ENCODE measurements at places on chromosomes 7 and 10.

GRCh38 chr7:28487487-28487886 is 75.2 kb downstream of the CREB5 start:
- no peak for DNase-seq

DNA sequence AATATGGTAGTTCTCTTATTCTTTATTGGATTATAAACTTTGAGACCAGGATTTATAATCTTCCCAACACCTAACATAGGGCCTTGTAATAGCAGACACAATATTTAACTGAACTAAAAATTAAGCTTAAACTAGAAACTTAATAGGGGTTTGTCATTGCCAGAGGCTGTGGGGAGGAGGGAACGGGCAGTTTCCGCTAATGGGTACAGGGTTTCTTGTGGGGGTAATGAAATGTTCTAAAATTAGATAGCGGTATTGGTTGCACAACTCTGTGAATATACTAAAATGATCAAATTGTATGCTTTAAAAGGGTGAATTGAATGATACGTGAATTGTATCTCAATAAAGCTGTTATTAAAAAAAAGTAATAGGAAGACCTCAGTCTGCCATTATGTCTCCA is 45.4 kb downstream of the NT5C2 start:
- no peak for DNase-seq

DNA sequence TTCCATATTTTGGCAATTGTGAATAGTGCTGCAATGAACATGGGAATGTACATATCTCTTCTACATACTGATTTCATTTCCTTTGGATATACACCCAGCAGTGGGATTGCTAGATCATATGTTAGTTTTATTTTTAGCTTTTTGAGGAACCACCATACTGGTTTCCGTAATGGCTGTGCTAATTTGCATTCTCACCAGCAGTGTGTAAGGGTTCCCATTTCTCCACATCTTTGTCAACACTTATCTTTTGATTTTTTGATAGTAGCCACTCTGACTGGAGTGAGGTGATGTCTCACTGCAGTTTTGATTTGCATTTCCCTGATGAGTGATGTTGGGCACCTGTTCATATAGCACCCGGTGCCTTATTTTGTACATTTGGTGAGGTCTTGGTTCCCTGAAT is 519.6 kb downstream of the REEP3 start:
- no peak for DNase-seq

DNA sequence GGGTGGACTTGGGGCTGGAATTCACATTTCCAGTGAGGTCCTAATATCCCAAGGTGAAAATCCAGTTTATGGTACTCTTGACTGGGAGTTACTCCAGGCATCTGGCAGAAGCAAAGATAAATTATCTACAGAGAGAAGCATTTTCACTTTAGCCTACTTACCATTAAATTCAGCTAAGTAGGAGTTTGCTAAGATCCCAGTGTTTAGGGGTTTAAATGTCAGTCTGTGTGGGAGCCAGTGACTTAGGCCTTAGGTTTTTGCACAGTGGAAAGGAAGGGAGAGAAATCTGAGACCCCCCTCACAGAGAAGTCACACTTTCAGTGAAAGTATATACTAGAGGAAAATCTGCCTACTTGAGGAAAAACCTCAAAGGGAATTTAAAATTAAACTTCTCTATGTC is 134.2 kb downstream of the IQUB start:
- no peak for DNase-seq

DNA sequence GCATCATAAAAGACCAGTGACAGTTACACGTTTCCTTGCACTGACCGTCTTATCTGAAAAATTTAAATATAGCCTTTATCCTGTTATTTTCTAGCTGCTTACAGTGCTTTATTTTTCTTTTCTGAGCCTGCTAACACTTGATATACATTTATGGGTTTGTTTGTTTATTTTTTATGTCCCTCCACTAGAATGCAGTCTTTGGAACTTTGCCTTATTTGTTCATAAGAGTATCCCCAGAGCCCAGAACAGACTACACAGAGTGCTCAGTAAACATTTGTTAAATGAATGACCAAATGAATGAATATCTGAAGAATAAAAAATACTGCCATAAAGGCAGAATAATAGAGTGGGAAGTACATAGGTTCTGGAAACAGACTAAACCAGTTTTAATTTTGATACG is 202.3 kb upstream of the LRRN3 start:
- no peak for DNase-seq

DNA sequence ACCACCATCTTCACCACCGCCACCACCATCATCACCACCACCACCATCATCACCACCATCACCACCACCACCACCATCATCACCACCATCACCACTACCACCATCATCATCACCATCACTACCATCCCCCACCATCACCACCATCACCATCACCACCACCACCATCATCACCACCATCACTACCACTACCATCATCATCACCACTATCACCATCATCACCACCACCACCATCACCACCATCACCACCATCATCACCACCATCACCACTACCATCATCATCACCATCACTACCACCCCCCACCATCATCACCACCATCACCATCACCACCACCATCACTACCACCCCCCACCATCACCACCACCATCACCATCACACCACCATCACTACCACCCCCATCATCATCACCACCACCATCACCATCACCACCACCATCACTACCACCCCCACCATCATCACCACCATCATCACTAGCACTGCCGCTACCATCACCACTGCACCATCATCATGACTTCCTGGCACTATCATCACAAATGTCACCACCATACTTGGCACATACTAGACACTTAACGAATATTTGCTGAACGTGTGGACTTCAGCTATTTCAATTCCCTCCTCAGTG is 25.3 kb upstream of the FZD8 start:
- no peak for DNase-seq

- no peak for DNase-seq
Measured at GRCh38 chr7:141201145-141201885, 127.5 kb downstream of the TMEM178B start.

- no peak for DNase-seq
Measured at GRCh38 chr7:7323921-7324320, 141.6 kb downstream of the C1GALT1 start.

DNA sequence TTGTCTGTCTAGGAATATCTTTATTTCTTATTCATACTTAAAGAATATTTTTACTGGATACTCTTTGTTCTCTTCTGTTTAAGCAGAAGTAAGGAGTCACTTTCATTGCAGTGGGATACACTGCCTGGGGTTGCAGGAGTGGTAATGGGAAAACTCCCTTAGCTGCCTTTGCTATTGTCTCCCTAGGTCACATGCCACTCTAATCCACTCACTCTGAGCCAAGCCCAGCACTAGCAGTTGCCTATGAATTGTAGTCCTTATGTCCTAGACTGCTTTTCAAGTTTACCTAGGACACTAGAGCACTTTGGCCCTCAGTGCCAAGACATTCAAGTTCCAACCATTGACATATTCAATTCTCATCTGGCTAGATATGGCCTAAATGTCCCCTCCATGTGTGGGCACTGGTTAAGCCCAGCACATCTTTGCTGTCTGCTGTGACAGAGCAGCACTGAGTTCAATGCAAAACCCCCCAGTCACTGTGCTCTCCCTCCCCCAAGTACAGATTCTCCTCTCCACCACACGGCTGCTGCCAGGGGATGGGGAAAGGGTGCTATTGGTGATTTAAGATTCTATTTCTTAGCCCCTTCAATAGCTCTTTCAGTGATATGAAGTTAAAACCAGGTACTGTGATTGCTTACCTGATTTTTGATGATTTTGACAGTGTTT is 991.7 kb upstream of the KCND2 start:
- no peak for DNase-seq

DNA sequence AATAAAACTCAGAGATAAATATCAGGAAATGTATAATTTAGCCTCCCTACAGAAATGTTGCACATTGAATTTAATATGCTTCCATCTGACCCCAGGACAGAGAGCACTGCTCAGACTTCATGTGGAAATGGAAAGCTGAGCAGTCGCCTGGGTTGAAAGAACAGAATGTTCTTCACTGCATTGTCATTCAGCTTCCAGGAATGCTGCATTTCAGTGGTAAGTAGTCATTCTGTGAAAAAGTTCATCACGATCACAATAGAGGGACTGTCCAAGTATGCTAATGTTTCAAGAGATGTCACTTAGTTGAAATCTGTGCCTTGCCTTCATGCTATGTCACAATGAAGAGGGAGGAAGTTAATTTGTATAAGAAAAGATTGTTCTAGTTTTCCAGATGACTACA is 147.3 kb downstream of the NRCAM start:
- DNase-seq, result no peak

DNA sequence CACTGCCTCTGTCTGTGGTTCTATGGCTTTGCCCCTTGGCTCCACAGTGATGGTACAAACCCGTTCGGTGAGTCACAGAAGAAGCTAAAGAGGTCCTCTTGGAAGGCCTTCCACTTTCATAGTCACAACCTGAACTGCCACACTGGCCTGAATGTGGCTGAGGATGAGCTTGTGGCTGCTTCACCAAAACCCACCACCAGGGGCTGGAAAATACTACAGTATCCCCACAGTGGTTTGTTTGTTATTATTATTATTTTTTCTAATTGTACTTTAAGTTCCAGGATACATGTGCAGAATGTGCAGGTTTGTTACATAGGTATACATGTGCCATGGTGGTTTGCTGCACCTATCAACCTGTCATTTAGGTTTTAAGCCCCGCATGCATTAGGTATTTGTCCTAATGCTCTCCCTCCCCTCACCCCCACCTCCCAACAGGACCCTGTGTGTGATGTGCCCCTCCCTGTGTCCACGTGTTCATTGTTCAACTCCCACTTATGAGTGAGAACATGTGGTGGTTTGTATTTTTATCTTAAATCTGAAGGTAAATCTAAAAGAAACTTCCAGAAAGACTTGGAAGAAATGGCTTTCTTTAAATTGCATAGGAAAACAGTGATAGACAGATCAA is 160.8 kb upstream of the NPSR1 start:
- DNase-seq, result no peak

- DNase-seq, result no peak
Measured at GRCh38 chr7:23928418-23928775, 218.4 kb downstream of the STK31 start.

DNA sequence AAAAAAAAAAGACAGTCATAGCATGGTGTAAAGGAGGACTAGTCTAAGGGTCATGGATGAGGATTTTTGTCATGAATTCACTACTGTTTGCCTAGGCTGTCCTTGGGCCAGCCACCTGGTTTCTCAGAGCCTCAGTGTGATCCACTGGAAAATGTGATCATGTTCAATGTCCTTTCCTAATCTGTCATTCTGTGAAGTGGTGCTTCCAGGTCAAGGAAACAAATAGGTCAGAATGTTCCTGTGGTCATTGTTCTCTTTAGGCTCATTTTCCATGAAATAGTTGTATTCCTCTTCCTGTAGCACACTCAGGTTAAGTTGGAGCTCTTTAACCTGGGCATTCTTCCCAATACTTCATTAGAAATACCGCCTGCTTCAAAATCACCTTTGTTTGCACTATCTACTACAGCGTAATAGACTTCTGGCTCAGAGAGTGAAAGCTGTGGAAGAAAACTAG is 16.5 kb downstream of the CD36 start:
- no peak for DNase-seq

DNA sequence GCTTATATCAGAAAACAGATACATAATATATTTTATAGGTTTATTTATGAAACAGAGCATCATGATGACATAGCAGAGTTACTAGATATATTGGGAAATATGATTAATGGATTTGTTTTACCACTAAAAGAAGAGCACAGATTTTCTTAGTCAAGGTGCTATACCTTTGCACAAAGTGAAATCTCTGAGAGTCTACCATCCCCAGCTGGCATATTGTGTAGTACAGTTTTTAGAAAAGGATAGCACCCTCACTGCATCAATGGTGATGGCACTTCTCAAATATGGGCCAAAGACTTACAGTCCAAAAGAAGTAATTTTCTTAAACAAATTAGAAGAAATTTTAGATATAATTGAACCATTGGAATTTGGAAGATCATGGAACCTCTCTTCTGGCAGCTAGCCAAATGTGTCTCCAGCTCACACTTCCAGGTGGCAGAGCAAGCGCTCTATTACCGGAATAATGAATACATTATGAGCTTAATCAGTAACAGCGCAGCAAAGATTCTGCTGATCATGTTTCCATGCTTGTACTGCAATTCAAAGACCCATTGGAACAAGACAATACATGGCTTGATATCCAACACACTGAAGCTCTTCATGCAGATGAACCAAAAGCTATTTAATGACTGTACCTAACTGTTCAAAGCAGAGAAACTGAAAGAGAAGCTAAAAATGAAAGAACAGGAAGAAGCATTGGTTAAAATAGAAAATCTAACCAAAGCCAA is 21.9 kb upstream of the CREB3L2 start:
- DNase-seq, result no peak

GRCh38 chr7:101255796-101256195 is 10.9 kb upstream of the FIS1 start:
- no peak for DNase-seq

GRCh38 chr7:39745320-39745719 is 121.9 kb downstream of the RALA start:
- no peak for DNase-seq

GRCh38 chr10:11595395-11595692 is 16.1 kb downstream of the USP6NL start:
- DNase-seq, result no peak

DNA sequence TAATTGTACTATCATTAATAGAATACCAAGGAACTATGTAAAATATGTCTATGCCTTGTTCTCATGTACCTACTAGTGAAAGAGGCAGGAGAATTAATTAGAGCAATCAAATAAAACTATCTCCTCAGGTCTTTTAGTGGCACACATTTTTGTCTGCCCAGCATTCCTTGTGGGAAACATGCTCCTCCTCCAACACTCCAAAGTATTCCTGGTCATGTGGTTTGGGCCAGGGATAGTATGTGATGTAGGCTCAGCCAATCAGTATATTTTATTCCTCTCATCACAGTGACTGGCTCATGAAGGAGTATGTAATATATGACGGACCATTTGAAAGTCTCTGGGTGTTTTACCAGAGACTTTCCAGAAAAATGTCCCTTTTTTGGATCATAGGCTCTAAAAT is 16.7 kb upstream of the SYPL1 start:
- no peak for DNase-seq

DNA sequence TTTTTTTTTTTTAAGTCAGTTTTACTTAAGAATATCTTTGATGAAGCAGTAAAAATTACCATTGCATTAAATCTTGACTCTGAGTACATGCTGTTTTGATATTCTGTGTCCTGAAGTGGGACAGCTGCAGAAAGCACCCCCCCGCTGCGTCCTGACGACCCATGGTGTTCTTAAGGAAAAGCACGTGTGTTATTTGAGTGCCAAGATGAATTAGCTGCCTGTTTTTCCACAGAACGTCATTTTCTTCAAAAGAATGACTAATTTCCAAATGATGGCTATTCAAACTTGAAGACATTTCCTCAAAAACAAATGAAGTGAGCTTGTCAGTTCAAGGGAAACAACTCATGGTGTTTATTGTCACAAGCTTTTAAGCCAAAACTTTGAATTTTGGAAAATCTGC is 45.9 kb downstream of the CREM start:
- DNase-seq, result no peak
